ENCODE measurements at places on chromosomes 3 and 15. TPM values are rescaled to one million over a fixed set of nuclear protein-coding genes. Genes with fewer than 3 reads are reported as not detected.

DNA sequence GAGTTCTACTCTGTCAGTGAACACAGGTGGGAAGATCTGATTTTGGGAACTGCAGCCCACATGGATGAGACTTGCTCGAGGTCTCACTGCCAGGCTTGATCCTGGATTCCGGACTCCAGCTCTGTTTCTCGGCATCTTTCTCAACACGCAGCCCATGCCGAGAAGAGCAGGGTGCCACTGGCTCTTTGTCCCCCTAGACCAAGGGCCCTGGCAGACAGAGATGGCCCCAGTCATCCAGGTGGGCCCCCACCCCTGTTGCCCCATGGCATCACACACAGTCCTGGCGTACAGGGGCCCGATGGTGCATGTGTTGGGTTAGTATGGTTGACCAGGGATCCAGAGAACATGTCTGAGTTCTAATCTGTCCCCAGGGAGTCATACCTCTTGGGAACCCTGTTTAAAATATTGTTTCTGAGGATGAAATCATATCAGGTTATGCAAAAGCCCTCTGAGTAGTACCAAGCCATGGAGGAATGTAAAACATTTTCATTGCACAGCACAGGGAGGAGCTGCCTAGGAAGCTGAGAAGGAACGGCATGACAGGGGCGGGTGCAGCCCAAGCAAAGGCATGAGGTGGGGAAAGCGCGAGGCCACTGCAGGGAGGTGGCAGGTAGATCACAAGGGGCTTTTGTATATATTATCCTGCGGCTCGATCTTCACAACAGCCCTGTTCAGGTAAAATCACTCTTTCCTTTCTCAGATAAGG is 320.6 kb downstream of the UACA start:
- DNase-seq = no peak

- DNase-seq = no peak
Measured at GRCh38 chr3:17980863-17981262, 238.4 kb upstream of the TBC1D5 start.

DNA sequence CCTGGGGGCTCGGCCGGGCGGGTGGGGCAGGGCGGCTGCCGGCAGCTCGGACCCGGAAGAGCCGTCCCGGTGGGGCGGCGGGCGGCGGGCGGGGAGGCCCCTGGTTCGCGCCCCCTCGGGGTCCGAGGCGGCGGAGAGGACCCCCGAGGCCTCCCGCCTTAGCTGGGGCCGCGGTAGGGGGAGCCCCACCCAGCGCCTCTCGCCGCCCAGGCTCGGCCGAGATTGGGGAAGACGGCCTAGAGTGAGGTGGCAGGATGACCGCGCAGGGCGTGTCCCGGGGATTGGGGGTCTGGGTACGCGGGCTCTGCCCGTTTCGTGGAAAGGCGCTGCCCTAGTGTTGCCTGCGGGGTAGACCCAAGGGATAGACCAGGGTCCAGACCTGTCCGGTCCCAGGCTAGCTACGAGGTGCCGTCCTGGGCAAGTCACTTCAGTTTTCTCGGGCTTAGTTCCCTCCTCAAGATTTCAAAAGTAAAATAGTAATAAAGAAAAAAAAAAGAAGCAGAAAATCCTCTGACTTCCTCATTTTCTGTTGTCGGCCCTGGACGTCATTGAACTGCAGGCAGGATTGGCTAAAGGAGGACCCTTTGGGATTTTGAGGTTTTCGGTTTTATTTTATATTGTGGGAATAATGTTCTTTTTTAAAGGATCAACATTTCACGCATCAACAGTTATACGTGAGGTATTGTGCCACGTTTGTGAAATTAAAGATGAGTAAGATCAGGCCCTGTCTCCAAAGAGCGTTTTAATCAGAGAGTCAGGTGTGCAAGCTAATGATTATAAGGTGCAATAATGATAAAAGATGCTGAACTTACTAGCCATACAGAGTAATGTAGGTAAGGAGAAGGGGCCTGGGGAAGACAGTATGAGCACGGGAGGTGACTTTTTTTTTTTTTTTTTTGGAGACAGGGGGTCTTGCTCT is 679 bp downstream of the IQGAP1 start:
- peak; percentile 70 for DNase-seq

GHSR gene
- total RNA-seq = not detected

DNA sequence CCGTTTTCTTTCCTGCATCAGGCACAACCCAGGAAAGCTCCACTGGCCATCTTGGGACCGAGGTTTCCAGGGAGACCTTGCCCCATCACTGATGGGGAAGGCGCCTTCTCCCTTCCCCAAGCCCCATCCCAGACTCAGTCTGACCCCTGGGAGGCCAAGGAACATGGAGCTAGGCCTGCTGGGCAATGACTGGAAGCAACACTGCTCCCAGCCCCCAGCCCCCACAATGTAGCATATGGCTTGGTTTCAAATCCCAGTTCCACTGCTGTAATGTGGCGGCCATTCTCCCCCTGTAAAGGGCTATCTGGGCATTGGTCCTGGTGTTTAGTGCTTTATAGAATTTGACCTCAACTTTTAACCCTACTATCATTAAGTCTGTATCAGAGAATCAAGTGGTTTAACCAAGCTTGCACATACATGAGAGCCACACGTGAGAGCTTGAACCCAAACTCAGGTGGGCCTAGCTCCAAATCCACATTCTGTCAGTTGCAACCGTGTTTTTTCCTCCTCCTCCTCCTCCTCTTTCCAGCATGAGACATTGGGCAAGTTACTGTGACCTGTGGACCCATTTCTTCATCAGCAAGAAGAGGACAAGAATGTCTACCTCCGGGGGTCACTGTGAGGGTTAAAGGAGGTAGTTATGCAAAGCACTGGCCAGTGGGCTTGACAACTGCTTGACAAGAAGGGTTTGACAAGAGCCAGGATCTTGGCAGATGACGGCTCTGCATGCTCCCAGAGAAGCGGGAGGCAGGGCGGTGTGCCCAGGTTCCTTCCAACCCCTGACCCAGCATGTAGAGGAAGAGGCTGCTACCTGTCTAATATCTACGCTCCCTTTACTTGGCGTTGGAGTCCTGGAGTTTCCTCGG is 37.4 kb downstream of the KLHL25 start:
- DNase-seq = no peak

DNA sequence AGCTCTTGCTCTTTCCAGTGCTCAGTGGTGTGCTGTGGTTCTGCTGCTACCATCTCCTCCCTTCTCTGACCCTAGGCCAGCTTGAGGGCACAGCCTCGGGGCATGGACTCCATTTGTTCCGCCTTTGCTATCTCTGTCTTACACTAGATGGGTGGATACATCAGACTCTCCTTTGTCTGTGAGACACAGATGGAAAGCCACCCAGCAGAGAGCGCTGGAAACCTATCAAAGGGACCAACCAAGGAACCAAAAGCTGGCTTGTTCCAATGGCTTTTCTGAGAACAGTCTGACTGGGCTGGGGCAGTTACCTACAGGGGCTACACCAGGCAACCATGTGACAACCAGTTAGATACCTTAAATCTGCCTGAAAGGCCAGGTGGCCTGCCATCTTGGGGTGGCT is 63.8 kb downstream of the NPTN start:
- no peak for DNase-seq

DNA sequence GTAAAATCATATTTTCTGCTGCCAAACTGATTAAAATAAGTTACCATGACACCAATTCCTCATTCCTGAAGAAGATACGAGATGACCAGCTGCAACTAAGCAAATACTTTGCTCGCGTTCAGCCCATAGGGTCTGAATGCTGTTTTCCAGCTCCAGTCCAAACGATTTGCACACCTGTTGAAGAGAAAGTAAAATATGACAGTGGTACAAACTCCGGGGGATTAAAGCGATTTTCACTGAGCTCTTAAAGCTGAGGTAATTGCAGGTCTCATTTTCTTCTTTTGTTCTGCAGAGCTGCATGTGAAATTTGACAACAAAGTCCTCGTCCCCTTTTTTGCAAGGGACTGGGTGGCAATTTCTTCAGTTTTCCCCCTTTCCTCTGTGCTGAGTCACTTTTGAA is 118.4 kb downstream of the NR2F2 start:
- no peak for DNase-seq

DNA sequence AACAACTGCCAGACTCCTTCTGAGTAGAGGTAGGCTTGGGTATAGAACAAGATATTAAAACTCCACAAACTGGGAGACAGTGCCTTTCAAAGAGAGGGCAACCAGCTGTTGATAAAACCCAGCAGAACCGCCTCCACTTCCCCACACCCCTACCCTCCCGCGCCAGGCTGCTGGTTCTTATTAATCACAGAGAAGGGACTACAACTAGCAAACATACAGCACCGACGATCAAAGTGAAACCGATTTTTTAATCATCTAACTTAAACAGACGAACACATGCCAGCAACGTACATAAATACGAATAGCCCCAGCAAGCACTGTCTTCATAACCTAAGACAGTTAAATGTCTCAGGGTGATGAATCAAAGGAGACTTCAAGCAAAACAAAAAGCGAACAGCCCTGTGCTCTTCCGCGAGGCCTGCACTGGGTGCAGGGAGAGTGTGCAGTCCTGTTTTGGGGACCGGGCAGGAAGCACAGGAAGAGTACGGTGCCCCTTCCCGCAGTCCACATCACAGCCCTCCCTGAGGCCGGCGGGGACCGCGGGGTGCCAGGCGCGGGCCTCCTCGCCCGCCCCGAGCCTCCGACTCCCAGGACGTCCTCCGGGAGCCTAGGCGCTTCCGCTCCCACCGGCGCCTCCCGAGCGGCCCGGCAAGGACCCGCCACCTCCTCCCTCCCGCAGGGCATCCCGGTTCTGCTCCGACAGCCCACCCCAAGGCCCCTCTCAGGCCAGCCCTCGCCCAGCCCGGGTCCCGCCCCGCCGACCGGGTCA is 75.1 kb upstream of the VGLL4 start:
- DNase-seq = peak; percentile 40

GRCh38 chr3:93930041-93930440 is 43.7 kb downstream of the PROS1 start:
- DNase-seq = no peak

DNA sequence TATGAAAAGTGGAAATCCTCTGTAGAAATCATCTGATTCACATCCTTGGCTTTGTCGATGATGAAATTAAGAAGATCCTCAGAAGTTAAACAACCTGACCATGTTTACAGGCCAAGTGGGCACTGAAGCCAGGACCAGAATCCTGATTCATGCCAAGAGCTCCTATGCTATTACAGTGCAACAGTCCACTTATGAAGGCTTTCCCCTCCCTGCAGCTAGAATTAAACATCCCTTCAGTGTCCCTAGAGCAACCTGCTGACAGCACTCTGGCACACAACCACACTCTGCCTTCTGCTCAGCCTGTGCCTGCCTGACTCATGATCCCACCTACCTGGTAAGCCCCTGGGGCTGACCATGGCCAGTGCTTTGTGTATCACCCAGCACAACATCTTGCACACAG is 33.8 kb downstream of the TXNRD3 start:
- DNase-seq = no peak

DNA sequence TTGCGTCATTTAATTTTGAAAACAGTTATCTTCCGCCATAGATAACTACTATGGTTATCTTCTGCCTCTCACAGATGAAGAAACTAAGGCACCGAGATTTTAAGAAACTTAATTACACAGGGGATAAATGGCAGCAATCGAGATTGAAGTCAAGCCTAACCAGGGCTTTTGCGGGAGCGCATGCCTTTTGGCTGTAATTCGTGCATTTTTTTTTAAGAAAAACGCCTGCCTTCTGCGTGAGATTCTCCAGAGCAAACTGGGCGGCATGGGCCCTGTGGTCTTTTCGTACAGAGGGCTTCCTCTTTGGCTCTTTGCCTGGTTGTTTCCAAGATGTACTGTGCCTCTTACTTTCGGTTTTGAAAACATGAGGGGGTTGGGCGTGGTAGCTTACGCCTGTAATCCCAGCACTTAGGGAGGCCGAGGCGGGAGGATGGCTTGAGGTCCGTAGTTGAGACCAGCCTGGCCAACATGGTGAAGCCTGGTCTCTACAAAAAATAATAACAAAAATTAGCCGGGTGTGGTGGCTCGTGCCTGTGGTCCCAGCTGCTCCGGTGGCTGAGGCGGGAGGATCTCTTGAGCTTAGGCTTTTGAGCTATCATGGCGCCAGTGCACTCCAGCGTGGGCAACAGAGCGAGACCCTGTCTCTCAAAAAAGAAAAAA is 1.2 kb downstream of the B2M start:
- peak; percentile 83 for DNase-seq

DNA sequence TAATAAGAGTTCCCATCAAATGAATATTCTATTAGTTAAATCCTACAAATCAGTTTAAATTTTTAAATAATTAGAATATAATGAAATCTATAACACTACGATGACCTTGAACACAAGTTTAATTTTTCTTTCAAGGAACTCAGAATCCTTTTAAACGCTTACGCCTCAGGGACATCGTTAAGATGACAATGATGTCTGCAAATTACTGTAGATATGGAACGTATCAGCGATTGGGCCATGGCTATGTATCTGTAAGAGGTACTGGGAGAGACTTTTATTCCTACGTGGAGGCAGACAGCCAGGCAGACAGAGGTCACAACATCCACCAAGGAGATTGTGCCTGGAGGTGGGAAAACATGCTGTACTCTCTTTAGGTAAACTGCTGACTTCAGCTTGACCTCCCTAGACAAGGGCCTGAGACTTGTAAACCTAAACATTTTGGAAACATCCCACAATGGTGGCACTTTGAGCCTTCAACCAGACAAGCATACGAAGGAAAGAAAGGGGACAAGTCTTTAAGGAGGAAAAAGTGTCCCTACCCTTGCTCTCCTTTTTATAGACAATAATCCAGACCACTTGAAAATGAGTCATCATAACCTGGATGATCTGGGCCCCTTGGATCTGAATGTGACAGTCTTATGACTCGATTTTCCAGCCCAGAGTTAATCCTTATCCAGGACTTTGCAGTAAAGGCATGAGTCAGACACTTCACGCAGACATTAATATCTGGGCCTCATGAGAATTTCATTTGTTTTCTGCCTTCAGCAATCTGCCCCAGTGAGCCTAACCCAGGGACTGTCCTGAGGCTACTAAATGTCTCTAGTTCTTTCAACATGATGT is 6.8 kb upstream of the LDHAL6B start:
- DNase-seq = no peak

- no peak for DNase-seq
Measured at GRCh38 chr3:47162697-47163168, 1.2 kb downstream of the SETD2 start.

GOLGA8S gene
- total RNA-seq = 0.92 TPM

DNA sequence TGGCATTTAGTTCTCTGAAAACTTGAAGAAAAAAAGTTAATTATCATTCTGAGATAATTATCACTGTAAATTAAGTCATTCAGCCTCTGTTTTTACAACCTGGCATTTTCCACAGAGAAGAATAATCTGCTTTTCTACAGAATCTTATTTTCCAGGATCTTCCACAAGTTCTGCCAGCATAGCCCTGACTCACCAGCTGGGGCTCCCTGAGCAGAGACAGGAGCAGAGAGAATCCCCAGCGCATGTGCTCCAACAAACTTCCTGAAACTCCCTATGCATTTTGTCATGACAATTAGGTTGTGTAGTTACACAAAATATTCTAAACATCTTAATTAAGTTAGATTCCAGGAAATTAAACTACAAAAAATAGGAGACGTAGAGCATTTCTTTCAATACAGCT is 32.1 kb upstream of the TMEM207 start:
- DNase-seq = no peak

STAB1 gene
- not detected for total RNA-seq

SUSD5 gene
- not detected for total RNA-seq

OR4F15 gene
- not detected for total RNA-seq

All from activated CD8-positive, alpha-beta T cell treated with anti-CD3 and anti-CD28 coated beads, Interleukin-2, amount 10 ng/mL, durations not matched to agents 7 days and 5 days (primary cell).